ENCODE measurements at places on chromosomes 4 and X. TPM values are rescaled to one million over a fixed set of nuclear protein-coding genes. Genes with fewer than 3 reads are reported as not detected.
A peak's percentile ranks its signal among the peaks of the same experiment; 100 is the strongest.

Gene COL4A5
- 18.4 TPM for polyA plus RNA-seq

Gene TLL1
- 1.7 TPM for polyA plus RNA-seq

Gene LDB2
- 41.2 TPM for polyA plus RNA-seq

Gene RS1
- polyA plus RNA-seq: 0.06 TPM

- DNase-seq: no peak
Observed at GRCh38 chr4:105994061-105994460, 98.8 kb downstream of the NPNT start.

- no peak for DNase-seq
Observed at GRCh38 chr4:74504212-74504611, 59.3 kb downstream of the AREG start.

DNA sequence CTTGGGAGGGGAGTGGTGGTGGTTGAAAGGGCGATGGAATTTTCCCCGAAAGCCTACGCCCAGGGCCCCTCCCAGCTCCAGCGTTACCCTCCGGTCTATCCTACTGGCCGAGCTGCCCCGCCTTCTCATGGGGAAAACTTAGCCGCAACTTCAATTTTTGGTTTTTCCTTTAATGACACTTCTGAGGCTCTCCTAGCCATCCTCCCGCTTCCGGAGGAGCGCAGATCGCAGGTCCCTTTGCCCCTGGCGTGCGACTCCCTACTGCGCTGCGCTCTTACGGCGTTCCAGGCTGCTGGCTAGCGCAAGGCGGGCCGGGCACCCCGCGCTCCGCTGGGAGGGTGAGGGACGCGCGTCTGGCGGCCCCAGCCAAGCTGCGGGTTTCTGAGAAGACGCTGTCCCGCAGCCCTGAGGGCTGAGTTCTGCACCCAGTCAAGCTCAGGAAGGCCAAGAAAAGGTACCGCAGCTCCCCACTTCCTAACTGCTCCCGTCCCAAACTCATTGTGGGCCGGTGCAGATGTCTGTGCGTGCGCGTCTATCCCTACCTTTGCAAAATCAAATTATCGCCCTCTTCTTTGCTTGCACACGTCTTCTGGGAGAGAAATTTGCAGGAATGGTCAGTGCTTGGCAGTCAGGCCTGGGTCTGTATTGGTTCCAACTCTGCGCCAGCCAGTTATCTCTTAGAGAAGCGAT lies 533 bp downstream of the IL15 start:
- DNase-seq: peak; percentile 28

DNA sequence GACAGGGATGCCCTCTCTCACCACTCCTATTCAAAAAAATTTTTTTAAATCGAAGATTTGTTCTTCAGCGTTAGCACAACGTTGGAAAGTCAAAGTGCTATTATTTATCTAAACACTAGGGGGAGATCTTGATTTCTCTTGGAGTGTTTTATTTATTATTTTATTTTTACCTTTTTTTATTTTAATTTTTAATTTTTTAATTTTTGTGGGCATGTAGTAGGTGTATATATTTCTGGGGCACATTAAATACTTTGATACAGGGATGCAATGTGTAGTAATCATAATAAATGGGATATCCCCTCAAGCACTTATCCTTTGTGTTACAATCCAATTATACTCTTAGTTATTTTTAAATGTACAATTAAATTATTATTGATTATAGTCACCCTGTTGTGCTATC lies 37.4 kb upstream of the SLC10A4 start:
- DNase-seq: no peak
